NCI-H2171 treated with DMSO at 0.1 percent for 48 hours (cell line): ENCODE measurements at places on chromosomes 1 and 21.

DNA sequence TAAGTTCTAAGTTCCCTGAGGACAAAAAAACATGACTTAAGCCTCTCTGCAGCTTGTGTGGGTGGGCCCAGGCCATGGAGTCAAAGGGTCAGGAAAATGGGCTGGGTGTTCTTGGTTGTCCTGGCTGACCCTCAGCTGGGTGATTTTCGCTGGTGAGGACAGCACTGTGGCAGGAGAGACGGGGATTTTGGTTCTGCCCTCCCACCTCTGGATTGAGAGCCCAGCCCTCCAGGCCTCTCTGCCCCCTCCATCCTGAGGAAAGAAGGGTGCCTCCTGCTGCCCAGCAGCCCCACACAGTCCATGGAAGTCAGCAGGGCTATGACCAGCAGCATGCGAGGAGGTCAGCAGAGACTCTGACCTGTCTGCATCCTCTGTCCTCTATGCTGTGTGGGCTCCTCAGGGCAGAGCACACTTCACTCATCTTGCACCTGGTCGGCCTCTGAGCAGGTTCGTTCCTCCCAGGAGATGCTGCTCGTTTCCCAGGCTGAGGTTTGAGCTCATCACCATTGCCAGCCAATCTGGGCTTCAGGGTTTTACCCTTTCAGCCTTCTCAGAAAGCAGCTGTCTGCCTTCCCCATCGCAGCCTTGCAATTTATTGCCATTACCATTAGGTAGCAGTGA lies 26.5 kb downstream of the PHGDH start:
- no peak for DNase-seq

GRCh38 chr1:196515904-196516303 lies 92.3 kb downstream of the KCNT2 start:
- no peak for DNase-seq

DNA sequence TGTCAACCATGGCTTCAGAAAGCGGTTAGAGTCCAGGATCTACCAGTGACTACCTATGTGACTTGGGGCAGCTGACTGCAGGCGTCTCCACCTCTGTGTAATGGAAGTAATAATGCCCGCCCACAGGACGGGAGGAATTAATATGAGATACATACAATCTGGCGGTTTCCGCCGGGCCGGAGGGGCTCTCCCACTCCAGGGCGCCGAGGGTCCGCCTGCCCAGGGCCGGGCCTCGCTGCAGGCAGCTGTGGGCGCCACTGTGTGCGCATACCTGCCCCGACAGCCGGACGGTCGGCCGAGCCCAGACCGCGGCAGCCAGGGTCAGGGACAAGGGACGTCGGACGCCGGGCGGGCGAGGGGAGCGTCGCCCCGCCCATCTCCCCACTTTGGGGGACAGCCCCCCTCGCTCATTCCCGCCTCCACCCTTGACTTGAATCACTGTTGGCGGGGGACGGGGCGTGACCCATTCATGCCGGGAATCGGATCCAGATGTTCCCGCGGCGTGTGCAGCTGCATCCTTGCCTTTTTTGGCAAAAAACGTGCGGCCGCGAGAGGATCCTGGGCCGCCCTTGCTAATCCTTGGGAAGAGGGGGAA lies 6.0 kb upstream of the SF3A3 start:
- peak; percentile 69 for DNase-seq

DNA sequence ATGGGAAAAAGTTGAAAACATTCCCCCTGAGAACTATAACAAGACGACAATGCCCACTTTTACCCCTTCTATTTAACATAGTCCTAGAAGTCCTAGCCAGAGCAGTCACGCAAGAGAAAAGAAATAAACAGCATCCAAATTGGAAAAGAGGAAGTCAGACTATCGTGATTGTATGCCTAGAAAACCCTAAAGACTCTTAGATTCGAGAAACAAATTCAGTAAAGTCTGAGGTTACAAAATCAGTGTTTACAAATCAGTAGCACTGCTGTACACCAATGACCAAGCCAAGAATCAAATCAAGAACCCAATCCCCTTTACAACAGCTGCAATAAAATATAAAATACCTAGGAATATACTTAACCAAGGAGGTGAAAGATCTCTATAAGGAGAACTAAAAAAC lies 72.4 kb downstream of the POU2F1 start:
- DNase-seq = no peak

GRCh38 chr1:107682467-107682866 lies 282.5 kb downstream of the VAV3 start:
- no peak for DNase-seq

DNA sequence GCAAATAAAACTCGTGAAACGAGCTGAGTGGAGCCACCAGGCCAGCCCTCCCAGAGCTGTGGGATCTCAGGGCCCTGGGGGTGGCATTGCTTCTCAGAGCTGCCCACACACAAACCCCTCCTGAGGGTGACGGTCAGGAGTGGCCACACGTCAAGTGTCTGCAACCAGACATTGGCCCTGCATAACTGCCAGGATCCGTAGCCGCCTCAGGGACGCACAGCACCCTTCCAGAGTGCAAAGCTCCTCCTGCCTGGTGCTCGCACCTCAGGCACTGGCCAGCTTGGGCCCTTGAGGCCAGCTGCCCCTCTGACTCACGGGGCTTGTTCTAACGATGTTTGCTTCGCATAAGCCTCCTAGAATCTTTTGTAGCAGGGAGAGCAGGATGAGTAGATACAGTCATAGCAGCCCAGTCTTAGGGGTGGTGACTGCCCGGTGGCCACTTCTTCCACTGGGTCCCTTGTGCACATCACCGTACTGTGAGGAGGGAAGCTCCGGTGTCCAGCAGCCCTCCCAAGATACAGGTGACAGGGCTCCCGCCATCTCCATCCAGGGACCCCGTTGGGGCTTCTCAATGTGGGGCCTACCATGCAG lies 5.0 kb downstream of the WNT3A start:
- DNase-seq = no peak

GRCh38 chr1:87435484-87435883 lies 106.8 kb downstream of the LMO4 start:
- no peak for DNase-seq

- no peak for DNase-seq
These were observed 149.7 kb upstream of the VANGL1 start for GRCh38 chr1:115492019-115492595.

DNA sequence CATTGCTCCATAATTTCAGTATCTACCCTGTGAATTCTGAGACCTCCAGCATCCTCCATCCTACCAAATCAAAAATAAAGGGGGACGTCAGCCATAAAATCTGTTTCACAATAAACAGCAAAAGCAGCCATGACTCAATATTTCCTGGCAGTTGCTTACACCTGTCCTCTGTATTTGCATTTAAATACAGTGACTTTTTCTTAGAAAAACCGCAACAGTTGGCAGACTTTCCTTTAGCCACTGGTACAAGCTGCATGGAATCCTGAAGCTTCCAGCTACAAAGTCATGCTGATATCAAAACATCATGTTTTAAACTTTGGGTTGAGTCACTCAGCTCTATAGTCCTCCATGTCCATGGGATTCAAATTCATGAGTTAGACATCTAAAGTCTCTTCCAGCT lies 278.0 kb upstream of the KAZN start:
- no peak for DNase-seq

GRCh38 chr1:177848577-177848976 lies 121.3 kb downstream of the SEC16B start:
- DNase-seq = no peak

GRCh38 chr1:227422581-227422980 lies 104.3 kb upstream of the CDC42BPA start:
- DNase-seq = no peak

- DNase-seq = no peak
These were observed 19.6 kb downstream of the CCSAP start for GRCh38 chr1:229323201-229323600.

DNA sequence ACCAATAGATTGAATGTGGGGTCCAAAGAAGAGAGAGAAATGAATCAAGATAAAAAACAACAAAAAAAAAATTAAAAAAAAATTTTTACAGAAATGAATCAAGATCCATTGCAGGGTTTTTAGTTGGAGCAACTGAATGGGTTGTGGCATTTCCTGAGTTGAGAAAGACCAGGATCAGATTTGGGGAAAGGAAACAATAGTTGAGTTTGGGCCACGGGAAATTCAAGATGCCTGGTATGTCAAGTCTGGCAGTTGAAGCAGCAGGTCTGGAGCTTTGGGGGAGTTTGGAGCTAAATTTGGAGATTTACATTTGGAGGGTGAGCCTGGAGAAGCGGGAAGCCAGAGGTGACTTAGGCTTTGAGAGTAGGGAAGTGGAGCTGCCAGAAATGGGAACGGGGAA lies 22.6 kb downstream of the ATP8B2 start:
- DNase-seq = no peak

GRCh38 chr21:41169701-41170100 lies 1.7 kb downstream of the BACE2 start:
- DNase-seq = no peak

DNA sequence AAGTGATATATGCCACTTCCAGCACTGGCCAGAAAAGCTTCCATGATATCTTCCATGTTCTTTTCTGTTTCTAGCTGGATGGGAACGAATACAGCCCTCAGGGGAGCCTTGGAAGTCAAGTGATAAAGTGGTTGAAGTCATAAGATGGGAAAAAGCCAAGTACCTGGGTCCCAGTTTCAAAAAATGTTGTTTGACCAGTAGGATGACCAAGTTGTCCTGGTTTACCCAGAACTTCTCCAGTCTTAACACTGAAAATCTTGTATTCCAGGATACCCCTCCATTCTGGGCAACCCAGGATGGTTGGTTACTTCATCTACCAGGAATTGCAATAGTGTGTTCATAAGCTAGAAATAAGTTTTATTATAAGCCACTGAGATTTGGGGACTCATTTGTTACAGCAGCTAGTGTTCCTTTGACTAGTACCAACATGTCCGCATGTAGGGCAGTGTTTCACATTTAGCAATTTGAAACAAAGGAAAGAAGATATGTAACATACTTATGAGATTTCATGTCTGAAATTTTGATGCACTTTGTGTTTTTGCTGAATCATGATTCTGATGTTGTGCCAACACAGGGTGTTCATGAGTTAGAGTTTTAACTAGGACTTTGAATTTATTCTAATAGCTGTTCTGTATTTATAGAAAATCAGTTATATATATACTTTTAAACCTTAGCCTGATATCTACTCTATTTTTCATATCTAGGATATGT lies 139.9 kb downstream of the TPR start:
- no peak for DNase-seq

DNA sequence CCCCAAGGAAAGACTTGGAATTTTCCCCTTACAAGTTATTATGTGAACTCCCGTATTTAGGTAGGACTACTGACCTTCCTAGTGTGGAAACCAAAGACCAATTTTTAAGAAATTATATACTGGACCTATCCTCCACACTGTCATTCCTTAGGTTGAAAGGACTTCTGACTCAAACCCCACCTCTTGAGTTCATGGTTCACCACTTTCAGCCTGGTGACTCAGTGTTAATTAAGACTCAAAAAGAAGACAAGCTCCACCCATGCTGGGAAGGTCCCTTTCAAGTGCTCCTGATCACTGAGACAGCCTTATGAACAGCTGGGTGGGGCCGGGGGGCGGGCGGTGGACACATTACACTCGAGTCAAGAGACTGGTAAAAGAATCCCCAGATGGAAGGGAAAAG lies 113.2 kb downstream of the LRRC53 start:
- no peak for DNase-seq

- DNase-seq = no peak
These were observed 81.1 kb upstream of the BTG3 start for GRCh38 chr21:17693801-17694200.

- no peak for DNase-seq
These were observed 315.5 kb upstream of the CAMK1G start for GRCh38 chr1:209267968-209268367.

DNA sequence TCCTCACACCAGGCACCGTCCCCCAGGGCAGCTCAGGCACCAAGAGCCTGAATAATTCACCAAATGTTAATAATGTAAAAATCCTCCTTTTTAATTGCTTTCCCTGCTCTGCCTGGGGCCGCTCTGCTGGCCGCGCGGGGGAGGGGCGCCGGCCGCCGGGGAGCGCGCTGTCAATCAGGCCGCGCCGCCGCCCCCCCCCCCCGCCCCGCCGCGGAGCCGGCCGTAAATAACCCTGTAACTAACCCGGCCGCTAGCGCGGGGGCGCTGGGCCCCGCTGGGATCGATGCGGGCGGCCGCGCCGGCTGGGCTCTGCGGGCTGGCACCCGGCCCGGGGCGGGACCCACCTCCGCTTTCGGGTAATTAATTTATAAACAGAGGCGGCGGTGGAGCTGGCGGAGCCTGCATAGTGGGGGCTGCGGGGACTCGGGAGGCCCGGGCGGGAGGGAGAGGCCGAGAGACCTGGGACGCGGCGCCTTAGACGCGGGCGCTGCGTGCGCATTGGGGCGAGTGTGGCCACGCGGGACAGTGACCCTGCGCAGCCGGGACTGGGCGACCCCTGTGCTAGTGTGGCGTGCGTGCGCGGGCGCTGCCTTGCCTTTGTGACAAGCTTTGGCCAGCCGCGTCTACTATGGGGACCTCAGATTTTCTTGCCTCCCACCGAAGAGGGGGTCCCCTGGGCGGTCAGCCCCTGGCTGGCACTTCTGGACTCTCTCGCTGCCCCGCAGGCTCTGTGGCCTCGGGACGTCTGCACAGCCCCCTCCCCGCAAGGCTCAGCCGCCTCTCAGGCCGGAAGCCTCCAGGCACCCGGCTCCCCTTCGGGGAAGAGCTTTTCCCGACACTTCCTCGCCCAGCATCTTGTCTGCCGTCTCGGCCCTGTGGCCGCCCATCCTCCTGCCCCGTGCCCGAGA lies 16.6 kb downstream of the SAMD11 start:
- peak; percentile 78 for DNase-seq

- no peak for DNase-seq
These were observed 181.1 kb upstream of the APP start for GRCh38 chr21:26351661-26352060.

DNA sequence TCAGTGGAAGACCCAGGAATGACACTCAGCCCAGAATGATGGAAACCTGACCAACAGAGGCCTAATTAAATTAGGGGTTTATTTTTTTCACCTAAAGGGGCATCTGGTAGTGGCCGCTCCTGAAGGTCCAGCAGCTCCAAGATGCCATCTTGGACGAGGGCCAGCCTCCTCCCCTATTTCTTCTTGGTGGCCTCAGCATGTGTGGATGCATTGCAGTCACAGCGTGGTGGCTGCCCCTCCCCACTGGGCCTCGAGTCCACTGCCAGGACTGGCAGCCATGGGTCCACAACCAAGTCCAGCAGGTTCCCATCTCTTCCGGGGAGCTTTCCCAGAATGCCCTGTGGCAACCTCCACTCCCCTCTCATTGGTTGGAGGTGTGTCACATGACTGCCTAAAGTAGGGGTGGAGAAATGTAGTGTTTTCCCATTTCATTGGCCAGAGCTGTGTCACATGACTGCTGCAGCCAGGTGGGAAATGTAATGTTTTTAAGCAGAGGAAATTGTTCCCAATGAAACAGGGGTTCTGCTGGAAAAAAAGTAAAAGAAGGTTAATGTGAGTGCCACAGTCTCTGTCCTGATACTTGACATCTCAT lies 628.2 kb downstream of the PTPRU start:
- DNase-seq = no peak

DNA sequence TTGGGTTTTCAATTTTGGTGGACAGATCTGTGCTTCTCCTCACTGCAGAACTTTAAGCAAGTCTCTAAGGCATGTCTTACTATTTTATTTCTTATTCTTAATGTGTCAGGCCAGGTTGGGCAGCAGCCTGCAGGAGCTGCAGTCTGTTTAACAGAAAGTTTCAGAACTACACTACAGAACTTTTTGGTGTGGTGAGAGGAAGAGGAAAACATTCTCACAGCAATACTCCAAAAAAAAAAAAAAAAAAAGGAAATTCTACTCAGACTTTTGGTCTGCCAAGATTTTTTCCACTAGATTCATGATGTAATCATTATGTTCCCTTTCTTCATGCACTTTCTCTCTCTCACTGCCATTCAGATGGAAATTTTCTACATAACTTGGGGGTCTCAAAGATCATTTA lies 255.2 kb downstream of the COL11A1 start:
- DNase-seq = no peak
